Activated CD4-positive, alpha-beta T cell treated with anti-CD3 and anti-CD28 coated beads, Interleukin-2, amount 50 U/mL, for 4 hours (primary cell): ENCODE measurements at places on chromosomes 3 and 15.

DNA sequence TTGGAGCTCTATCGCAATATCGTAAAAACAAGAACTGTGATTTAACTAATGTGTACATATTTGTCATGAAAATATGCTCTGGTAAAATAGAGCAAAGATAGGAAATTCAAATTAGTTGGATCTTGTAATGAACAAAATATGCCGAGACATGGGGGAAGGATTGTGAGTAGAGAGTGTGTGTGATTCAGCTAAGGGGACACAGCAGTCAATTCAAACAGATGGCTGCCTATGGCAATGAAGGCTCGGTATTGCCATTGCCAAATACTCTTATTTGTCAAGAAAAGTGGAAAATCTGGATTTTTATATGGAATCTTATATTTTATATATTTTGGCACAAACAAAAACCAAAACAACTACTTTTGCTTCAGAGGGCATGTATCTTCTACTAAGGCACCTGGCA lies 227.3 kb upstream of the BCHE start:
- DNase-seq, result no peak

DNA sequence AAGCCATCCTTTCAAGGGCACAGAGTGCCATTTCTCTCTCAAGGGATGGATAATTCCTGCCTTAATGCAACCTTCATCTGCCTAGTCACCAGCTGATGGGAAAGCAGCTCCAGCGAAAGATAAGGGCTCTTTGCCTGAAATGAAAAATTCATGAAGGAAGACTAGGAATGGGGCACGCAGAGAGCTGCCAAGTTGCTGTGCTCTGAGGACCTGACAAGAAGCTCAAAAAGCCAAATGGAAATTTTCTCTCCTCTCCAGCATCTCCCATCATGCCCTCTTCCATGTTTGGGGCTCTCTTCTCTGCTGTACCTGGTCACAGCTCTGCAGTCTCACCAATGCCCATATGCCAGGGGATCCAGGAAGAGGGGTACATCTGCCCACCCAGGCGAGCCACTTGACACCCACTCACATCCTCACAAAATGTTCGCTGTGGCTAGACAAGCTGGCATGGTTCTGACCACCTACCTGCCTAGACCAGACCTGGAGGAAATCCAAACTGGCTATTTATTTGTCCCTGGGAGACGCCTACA lies 29.3 kb upstream of the ABHD2 start:
- DNase-seq, result no peak

GRCh38 chr3:196619223-196619622 lies 20.3 kb upstream of the NRROS start:
- no peak for DNase-seq

DNA sequence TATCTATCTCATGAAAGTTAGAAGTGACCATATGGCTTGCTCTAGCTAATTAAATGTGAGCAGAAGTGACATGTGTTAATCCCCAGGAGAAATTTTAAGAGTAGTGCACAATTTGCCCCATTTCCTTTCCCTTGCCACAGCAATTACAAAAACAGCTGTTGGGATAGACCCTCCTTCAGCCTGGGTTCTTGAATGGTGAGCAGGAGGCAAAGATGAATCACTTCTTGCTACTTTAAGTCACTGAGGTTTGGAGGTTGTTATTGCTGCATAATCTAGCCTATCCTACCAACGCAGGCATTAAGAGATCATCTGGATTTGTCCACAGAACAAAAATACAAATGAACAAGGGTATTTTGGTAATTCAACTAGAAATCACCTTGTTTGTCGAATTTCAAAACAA lies 51.7 kb upstream of the CAPN7 start:
- DNase-seq, result no peak
